IPS-NIHi11 (cell line): ENCODE measurements at places on chromosomes 13 and 19.
A peak's percentile ranks its signal among the peaks of the same experiment; 100 is the strongest.

DNA sequence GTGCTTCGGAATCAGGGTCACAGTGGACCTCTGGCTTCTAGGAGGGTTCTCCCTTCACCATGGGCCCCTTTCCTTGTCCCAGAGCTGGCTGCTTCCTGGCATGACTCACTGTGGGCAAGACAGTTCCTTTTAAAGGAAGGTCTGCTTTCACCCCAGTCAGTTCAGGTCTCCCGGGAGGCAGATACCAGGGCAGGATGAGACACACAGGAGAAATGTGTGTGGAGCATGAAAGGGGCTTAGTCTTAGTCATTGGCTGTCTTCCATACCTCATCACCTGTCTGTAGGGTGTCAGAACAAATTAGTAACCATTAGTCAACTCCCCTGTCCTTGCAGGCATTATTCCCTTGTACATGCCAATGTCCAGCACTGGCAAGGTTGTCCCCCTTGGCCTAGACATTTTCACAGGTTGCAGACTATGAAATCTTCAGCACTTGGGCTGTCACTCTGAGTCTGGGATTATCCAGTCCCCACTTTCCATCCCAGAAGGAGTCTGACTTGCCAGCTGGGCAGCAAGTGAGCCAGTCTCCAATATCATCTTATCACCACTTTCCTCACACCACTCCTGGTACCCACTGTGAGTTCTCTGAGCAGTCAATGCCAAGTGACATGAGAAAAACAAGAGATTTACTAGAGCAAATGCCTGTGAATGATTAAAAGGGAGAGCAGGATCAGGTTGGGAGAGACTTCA lies 76.8 kb upstream of the MEDAG start:
- no peak for DNase-seq

GRCh38 chr19:46076951-46077814 lies 36.4 kb upstream of the IGFL4 start:
- DNase-seq = peak; percentile 91

DNA sequence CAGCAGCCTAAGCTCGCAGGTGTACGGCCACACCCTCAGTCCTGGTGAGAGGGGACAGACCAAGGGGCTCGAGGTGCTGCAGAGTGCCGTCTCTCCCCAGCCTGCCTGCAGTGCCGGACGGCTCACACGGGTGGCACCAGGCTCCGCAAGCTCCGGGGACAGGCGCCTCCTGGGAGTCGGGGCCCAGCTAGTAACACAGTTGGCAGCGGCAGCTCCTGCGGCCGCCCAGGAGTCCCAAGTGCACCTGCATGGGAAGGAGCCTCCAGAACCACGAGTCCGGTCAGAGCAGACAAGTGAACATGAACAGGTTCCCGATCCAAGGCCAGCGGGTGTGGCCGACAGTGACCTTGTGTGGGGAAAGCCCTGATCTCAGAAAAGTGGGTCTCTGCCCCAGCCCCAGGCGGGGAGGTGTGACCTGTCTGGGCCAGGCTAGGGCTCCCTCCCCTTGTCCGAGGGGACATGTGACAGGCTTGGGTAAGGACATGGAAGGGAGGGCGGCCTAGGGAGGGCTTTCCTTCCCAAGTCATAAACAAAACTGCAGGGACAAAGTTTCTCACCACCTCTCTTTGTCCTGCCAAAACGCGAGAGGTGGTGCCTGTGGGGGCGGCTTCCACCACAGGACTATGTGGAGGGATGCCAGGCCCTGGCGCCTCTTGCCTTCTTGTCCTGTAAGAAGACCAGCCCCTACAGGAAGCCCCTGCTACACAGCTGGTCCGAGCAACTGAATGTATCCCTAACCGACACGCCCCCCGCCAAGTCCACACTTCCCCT lies 46.5 kb downstream of the MLLT1 start:
- DNase-seq = peak; percentile 14

GRCh38 chr19:11437955-11438354 lies 2.5 kb downstream of the PRKCSH start:
- DNase-seq = no peak

GRCh38 chr13:56338421-56338820 lies 802.3 kb upstream of the PRR20A start:
- DNase-seq = no peak
